SHP77 treated with DMSO at 0.1 percent for 48 hours (cell line): ENCODE measurements at places on chromosomes 2 and 18.

DNA sequence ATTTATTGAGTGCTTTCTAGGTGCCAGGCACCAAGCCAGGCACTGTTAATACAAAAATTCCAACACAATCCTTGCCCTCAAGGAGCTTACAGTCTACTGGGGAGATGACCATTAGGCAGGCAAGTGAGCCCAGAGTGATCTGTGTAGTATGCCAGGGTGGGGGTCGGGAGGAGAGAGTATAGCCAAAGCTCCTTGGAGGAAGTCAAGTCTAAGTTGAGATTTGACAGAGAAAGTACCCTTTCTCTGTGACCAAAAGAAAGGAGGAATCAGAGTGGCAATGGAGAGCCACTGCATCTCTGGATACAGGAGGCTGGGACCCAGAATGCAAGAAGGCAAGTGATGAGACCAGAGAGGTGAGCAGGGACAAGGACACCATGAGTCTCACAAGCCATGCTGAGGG is 7.5 kb downstream of the ANKRD53 start:
- DNase-seq = no peak

- DNase-seq = no peak
These were observed 26.2 kb downstream of the STK39 start for GRCh38 chr2:168220965-168221819.

DNA sequence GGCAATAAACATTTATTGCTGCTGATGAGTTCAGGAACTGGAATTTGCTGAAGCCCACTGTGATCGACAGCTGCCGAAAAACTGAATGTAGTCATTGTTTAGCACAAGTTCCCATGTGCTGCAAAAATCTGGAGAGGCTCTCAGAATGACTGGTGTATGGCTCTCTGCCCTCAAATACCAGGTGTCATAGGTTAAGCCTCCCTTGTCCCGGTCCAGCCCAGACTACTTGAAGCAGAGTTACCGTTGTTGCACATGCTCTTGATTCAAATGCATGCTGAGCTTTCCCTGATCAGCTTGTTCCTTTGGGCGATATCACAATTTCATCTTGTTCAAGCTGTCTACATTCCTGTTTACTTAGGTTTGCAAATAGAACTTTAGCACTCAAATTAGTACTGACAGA is 625.2 kb downstream of the CPS1 start:
- DNase-seq = no peak

DNA sequence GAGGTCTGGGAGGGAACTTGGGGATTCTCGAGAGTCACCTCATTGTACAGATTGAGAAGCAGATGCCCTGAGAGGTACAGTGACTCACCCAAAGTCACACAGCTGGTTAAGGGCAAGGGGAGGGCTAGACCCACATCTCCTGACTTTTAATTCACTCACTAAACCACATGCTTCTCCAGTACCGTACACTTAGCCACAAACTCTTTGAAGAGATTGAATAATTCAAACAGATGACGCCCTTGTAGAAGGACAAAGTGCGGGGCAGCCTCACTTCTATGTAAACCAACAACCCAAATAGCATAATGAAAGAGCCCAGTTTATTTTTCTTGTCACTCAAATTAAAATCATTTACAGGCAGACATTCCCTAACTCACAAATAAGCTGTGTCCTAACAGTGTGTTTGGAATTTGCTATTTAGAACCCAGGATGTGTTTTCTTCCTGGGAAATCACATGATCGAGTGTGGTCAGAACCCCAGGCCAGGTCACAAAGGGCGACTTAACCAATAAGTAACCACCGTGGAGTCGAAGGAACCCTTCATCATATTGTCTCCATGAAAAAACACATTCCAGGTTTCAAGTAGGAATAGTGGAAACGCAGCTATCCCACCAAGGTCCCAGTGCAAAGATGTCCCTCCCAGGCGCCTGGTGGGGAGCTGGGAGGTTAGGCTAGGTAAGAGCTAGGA is 35.8 kb upstream of the PTPN4 start:
- no peak for DNase-seq

- DNase-seq = no peak
These were observed 366.4 kb upstream of the FSIP2 start for GRCh38 chr2:185372188-185372587.

DNA sequence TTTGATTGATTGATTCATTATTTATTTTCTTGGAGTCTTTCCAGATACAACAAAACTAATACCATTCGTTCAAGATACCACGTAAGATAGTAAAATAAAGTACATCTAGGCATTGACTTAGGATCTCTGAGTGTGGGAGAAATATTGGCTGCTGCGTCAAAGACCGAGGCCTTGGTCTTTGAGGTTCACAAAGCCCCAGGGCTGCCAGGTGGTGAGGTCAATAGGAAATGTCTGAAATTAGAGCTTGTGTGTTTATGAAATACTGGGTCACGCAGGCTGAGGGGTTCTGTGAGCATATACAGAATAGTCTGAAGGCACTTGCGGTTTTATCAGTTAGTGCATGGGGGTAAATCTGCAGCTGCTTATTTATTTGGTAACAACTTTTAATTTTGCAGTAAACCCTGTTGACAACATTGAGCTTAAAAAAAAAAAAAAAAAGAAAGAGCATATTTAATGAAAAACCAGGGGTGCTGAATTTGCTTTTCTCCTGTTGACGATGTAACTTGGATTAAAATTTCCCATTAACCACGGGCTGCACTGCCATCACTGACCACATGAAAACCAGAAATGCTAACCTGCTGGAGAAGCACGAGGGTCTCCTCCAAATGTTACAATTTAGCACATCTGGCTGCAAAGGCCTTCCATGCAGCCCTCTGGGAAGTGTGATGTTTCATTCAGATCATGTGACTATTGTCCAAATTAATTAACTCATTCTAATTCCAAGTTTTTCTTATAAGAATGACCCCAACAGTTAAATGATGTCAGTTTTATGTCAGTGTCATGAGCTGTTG is 27.1 kb upstream of the SERPINB12 start:
- no peak for DNase-seq
